Fibroblast of skin of back (primary cell): ENCODE measurements at places on chromosomes 1 and 21.

DNA sequence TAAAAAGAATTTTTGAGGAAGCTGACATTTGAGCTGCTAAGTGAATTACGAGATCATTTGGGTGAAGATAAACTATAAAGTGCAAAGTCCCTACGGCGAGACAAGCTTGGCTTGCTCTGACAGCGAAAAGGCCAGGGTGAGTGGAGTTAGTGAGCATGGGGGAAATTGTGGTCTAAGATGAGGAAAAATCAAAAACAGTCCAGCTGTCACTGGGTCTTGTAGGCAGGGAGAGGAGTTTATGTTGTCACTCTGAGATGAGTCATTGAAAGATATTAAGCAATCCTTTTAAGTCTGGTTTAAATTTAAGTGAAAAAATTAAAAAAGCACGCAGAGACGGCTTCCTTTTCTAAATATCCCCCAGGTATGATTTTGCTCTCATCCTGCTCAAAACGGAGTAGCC, 601.9 kb downstream of the MRPL39 start:
- DNase-seq, result peak; percentile 48

- peak; percentile 95 for DNase-seq
These were observed 172.5 kb downstream of the ST6GALNAC5 start for GRCh38 chr1:77039739-77040138.

DNA sequence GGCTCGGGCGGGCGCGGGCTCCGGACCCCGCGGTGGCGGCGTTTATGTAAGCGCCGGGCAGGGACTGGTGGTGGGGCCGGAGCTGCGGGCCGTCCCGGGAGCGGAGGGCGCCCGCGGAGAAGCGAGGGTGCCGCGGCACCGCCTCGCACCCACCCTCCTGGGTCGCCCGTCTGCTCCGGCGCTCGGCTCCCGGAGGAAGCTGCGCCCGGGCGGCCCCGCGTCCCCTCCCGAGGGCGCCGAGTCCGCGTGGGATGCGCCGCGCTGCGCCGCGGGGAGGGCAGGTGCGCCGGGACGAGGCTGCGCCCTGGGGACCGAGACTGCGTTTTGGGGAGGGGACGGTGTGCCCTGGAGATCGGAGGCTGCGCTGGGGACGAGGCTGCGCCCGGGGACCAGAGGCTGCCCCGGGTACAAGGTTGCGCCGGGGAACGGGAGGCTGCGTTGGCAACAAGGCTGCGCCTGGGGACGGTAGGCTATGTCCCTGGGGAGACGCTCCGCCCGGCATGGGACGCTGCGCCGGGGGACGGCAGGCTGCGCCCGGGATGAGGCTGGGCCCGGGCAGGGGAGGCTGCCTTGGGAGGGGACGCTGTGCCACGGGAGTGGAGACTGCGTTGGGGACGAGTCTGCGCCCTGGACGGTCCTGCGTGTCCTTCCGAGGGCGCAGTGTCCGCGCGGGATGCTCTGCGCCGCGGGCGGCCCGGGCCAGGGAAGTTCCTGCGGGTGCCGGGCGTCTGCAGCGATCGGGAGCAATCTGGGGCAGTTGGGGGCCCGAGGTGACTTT, 627 bp downstream of the ADARB1 start:
- no peak for DNase-seq

- no peak for DNase-seq
These were observed 33.5 kb downstream of the KCNC4 start for GRCh38 chr1:110243574-110243973.

- DNase-seq, result no peak
These were observed 9.6 kb upstream of the FABP3 start for GRCh38 chr1:31382379-31382989.

GRCh38 chr21:45804809-45805313, 161.3 kb downstream of the PCBP3 start:
- no peak for DNase-seq

DNA sequence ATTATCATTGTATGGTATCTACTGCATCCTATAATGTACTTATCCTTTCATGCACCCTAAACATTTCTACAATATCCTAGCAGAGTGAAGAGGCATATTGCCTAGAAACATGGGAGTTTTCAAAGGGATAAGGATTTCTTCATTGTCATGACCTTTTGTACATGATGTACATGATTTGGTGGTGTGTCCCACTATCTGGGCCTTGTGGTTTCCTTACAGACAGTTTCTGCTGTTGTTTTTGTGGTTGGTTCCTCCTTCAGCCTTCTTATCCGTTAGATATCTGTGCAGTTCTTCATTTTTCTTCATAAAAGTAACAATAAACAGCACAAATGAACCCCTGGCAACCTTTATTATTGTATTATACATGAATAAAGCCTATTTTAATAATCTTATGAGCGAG, 70.4 kb upstream of the BACH1 start:
- DNase-seq, result no peak

DNA sequence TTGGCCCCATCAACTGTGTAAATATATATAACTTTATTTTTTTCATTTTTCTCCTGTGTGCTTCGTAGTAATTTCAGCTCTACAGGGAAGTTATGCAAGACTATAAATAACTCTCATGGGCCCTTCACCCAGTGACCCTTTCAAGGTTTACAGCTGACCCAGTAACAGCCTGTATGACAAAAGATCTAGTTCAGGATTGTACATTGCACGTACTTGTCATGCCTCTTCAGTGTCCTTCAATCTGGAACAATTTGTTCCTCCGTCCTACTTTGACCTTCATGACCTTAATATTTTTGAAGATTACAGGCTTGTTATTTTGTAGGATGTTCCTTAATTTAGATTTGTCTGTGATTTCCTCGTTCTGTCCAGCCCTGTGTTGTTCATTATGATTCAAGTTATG, 40.5 kb downstream of the BRINP2 start:
- DNase-seq, result no peak

DNA sequence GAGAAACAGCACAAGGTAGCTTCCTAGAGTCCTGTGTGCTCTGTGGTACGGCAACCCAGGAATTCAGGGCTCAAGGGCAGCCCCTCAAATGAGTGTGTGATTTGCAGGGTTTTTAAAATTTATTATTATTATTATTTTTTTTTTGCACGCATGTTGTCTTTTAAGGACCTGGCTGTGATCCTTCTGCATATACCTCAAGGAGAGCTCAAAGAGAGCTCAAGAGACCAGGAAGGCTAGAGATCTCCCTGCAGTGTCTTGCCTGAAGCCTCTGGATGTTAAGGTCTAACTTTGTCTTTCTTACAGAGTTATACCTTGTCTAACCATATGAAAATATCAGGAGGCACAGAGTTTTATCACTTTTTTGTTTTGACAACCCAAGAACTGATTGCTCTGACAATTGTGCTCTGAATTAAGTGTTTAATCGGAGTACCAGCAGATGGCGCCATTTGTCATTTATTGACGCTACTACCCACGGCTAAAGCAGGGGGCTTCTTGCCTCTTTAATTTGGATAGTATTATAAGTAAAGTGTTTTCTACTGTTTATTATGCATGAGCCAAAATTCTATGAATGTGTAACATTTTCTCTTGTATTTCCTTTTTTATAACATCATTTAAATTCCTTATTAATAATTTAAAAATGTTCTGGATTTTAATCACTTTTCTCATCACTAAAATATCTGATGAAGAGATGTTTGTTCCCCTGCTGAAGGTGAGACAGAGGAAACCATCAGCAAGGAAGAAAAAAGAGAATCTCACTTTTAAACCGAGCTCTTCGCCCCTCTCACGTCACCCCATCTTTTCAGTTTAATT, 35.8 kb upstream of the LMO4 start:
- peak; percentile 60 for DNase-seq

DNA sequence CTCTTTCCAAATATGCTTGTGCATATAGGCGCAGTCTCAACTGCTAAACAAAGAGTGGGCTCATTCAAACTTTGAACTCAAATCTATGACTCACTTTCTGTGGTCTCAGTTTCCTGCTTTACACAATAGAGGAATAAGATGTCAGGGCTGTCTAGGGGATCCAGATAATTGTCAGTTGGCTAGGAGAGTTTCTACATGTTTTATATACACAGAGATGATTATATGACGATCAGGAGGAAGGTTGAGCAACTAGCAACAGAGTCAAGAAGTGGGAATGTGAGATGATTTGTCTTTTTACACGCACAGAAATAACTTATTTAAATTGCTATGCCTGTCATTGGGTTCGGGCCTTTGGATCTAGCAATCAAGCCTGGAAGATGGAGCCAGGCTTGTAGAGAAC, 299.4 kb upstream of the LYPLAL1 start:
- peak; percentile 41 for DNase-seq

- peak; percentile 75 for DNase-seq
These were observed 6.3 kb upstream of the SGIP1 start for GRCh38 chr1:66527686-66528085.

- DNase-seq, result peak; percentile 60
These were observed 105.0 kb downstream of the GPATCH2 start for GRCh38 chr1:217525773-217526490.

GRCh38 chr1:5690898-5691297, 301.3 kb downstream of the NPHP4 start:
- no peak for DNase-seq

DNA sequence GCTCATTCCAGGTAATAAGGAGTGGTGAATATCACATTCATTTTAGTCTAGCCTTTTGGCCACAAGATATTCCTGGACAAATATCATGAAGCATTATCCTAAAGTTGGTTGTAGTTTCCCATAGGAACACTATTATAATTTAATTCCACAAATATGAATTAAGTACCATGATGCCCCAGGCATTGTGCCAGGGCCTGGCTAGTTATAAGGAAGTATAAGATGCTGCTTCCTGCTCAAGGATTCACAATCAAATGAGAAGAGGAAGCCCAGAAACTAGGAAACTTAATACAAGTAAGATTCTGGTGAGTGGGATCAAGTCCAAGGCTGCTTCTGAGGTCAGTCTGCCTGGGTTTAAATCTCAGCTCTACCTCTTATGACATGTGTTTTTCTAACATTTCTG, 30.6 kb upstream of the ZP4 start:
- no peak for DNase-seq

DNA sequence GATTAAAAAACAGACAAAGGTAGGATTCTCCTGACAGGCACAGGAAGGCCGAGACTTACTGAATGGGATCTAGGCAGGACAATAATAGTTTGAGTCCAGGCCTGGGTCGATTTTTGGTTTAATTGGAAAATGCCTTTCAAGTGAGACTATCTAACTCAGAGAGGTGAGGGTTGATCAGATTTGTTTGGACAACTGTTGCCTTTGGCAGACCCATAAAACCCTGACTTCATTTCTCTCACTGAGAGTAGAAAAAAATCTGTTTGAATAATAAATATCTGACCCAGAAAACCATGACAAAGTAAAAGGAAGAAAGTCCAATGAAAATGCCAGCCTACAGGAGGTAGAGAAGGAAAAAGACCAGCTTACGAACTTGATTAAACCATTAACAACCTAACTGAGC, 12.3 kb upstream of the SLC30A10 start:
- no peak for DNase-seq

GRCh38 chr21:42125571-42126544, 54.7 kb downstream of the UMODL1 start:
- DNase-seq, result peak; percentile 52

DNA sequence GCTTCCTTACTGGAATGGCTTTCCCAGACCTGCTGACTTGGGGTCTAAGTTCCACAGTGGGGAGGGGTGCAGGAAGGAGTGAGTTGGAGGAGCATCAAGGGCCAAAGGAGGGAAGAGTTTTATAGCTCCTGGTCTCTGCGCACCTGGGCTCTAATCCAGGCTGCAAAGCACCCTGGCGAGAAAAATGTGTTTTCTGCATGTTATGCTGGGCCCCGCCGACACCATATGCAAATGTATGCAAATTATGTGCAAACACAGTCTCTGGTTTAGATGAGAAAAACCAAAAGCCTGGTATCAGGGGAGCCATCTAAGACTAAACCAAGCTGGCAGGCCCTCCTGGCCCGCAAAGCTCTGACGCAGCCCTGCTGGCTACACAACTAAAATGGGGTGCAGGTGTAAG, 95.0 kb downstream of the VWA5B1 start:
- no peak for DNase-seq

DNA sequence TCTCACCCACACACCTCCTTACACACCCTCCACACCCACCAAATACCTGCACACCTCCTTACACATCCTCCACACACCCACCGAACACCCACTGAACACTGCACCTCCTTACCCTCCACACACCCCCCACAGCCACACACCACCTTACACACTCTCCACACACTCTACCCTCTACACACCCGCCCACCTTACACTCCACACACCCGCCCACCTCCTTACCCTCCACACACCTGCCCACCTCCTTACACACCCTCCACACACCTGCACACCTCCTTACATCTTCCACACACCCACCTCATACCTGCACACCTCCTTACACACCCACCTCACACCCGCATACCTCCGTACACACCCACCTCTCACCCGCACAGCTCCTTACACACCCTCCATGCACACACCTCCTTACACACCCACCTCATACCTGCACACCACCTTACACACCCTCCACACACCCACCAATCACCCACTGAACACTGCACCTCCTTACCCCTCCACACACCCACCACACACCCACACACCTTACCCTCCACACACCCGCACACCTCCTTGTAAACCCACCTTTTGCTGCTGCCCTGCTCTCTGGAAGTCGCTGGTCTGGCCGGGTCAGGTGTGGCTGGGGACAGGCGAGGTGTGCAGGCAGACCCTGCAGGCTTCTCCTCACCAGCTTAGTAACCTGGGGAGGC, 38.5 kb downstream of the COQ8A start:
- no peak for DNase-seq

DNA sequence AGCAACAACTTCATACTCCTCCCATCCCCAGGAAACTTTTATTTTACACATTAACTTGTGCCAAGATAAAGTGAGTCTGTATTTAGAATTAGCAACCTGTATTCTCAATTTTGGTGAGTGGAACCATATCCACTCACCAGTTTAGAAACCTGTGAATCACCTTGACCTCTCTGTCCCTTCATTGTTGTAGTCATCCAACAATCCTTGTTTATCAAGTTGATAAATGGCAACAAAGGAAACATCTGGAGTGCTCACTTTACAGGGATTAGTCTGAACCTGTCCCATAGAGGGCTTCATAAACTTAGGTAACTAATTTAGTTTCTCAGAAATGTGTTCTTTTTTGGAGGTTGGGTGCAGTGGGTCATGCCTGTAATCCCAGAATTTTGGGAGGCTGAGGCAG, 3.9 kb upstream of the CLSPN start:
- DNase-seq, result no peak

DNA sequence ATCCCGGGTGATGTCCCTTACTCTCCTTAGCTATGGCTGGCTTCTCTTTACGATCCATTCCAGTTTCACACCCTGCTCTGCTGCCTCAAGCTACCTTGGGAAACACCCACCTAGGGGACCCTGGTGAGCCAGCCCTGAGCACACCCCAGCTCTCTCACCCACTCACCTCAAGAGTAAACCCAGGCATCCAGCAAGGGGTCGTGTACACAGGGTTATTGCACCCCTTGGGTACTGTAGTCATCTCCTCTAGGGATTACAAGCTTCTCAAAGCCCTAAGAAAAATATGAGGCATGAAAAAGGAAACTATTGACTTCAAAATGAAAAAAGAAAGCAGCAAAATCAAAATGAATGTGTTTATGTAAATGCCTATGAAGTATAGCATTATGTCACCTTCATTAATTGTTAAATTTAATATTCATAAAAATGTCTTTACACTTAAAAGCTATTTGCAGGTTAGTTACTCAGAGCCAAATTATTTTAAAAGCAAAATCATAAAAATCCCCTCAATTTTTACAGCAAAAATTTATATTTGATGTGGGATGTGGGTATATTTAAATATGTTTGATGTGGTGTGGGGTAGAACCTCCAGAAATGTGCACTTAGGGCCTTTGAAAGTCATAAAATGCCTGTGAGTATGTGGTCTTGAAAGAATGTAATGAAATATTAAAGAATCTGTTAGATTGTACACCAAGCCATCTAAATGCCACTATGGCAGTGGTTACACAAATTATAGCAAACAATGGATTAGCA, 190.3 kb downstream of the C1orf94 start:
- DNase-seq, result no peak

- peak; percentile 8 for DNase-seq
These were observed 329.3 kb upstream of the PRMT6 start for GRCh38 chr1:106727171-106727570.
